ENCODE measurements at places on chromosomes 12 and 14. TPM values are rescaled to one million over a fixed set of nuclear protein-coding genes. Genes with fewer than 3 reads are reported as not detected.

DNA sequence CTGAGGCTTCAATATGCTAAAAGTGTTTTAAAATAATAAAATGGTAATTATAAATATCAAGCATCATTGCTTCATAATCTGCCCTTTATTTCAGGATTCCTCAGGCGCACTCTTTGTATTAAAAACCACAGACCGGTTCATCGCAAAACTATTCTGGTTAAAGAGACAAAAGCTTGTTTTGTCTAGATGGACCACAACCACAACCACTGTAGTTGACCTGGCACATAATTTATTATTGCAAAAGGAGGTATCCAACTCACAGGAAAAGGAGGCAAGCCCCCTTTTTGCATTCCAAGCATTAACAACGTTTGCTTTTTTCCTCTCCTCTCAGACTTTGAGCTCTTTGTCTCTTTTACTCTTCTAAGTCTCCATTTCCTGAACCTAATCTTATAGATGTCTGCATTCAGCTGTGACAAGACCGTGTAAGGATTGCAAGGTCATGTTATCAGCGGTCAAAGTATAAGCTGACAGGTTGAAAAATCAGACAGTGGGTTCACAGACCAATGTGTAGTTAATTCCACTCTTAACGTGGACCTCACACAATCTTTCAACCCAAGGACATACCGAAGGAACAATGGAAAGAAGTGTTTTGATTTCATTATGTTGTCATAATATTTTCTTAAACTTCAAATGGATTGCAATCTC, 1057.6 kb downstream of the GALC start:
- no peak for DNase-seq

DNA sequence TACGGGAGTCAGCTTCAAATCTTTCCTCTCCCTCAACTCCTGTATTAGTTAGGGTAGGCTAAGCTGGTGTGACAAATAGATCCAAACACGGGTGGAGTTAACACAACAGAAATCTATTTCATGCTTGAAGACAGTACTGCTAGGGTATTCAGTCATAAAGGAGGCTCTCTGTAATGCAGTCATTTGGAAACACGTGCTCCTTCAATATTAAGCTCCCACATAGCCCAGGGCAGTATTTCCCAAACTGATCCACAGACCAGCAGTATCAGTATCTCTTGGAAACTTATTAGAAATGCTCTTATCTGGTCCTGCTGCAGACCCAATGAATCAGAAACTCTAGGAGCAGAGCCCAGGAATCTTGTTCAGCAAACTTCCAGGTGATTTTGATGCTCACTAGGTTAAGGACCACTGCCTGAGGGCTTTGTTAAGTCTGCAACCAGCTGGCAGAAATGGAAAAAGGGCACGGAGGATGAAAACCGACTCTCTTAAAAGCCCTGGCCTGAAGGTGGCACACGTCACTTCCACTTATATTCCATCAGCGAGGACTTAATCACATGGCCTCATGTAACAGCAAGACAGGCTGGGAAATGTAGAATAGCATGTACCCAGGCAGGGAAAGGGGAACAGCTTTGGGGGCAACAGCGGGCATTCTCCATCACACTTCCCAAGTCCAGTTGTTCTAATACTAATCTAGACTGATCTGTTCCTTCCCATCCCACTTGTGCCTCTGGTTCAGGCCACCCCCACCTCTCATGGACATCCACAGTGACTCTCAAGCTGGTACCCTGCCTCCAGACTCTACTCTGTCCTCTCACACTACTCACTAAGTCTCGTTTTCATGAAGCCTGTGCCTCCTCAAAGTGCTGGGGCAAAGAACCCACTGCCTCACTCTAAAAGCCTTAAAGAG, 38.2 kb upstream of the RIC8B start:
- DNase-seq, result no peak

GRCh38 chr12:78392918-78393317, 471.7 kb upstream of the SYT1 start:
- no peak for DNase-seq

DNA sequence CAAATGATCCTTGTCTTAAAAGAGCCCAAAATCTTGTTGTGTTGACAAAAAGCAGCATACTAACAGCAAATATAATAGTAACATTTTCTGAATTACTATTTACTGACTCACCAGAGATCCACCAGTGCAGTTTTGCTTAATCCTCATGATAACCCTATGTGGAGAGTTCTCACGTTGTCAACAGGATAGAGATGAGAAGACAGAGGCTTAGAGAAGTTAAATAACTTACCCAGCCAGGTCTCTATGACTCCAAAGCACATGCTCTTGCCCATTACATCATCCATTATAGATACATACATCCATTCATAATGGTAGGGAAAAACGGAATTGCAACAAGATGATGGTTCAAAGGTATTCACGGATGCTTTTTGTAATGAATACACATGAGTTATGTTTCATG, 111.9 kb downstream of the PAX9 start:
- DNase-seq, result no peak

SCNN1A gene
- total RNA-seq, result 266 TPM

GRCh38 chr12:79347866-79348265, 342.9 kb downstream of the PAWR start:
- DNase-seq, result no peak

DNA sequence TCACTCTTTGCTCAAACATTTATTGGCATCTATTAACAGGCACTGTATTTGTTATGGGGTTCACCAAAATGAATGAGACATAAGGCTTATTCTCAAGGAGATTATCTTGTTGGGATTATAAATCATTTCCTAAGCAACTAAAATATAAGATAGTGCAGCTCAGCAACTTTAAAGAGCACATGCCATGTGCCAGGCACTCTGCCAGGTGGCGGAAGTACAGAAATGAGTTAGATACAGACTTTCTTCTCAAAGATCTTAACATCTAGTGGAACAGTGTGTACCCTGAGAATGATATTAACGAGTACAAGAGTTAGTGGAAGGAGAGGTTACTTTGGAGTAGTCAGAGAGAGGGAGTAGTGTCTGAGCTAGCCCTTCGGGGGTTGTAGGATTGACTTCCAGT, 28.4 kb upstream of the TOMM20L start:
- DNase-seq, result no peak
